ENCODE measurements at places on chromosomes 7 and 10.

- DNase-seq: no peak
These were observed 125.3 kb downstream of the CHN2 start for GRCh38 chr7:29319719-29320521.

DNA sequence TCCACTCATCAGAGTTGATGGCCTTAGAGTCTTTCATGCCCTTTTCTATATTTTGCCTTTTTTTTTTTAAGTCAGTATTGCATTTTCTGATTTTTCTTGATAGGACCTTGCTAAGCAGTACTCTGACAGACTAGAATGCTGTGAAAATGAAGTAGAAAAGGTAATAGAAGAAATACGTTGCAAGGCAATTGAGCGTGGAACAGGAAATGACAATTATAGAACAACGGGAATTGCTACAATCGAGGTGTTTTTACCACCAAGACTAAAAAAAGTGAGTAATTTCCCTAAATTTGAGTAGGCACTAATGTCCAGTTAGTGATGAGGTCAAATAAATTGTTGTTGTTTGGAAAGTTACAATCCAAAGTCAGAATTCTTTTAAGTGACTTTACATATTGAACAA, 7.4 kb downstream of the NUB1 start:
- DNase-seq: no peak

- no peak for DNase-seq
These were observed 252.0 kb downstream of the ELMO1 start for GRCh38 chr7:37196676-37197075.

DNA sequence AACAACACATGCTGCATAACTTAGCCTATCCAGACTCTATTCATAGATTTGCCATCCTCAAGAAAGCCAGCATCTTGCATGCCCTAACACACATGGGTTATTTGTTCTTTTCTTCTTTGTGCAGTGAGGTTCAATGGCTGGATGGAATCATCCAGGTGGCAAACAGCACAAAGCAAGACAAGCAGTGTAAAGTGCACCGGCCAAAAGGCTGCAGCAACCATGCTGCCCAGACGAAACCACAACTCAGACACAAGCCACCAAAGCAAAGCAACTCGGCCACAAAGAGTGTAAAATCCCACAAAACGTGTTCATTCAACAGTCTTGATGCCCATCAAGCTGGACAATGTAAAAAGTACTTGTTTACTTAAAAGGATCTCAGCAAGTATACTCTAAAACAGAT, 76.9 kb downstream of the PIP4K2A start:
- DNase-seq: no peak

GRCh38 chr7:156105337-156106106, 293.3 kb upstream of the SHH start:
- DNase-seq: no peak

DNA sequence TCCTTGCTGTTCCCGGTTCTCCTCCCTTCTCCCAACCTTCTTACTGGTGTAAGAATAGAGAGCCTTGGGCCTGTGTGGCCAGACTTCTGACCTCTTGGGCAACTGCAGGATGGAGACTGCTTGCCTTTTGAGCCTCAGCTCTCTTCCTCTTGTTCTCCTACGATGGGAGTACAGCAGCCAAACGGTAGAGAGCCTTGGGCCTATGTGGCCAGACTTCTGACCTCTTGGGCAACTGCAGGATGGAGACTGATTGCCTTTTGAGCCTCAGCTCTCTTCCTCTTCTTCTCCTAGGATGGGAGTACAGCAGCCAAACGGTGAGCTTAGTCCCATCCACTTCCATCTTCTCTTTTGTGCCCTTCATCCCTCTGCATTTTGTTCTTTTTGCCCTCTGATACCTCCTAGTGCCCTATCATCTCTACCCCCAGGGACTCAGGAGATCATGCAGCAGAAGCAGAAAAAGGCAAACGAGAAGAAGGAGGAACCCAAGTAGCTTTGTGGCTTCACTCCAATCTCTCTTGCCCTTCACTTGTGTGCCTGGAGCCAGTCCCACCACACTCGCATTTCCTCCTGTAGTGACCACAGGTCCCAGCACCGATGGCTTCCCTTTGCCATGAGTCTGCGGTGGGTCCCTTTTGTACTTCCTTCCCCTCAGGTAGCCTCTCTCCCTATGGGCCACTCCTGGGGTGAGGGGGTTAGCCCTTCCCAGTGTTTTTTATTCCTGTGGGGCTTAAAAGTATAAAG, 15.3 kb downstream of the SLC25A13 start:
- no peak for DNase-seq

- DNase-seq: no peak
These were observed 56.4 kb downstream of the BBS9 start for GRCh38 chr7:33185786-33186185.

DNA sequence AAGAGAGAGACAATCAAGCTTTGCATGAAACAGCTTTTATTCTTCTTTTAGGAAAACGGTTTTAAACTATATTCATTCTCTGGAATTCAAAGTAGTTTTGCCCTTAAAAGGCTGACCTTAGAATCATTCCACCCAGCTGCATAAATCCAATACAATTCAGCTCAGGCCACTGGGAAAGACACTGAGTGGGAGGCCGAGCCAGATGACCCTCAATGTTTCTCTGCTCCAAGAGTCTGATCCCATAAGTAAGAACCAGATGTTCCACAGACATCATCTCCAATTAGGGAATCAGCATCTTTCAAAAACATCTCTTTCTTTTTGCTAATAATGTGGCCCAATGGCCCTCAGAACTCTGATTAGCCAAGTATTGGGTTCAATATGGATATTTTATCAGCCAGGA, 26.1 kb downstream of the CREB3L2 start:
- no peak for DNase-seq

GRCh38 chr7:112799448-112800120, 9.4 kb upstream of the TMEM168 start:
- no peak for DNase-seq

DNA sequence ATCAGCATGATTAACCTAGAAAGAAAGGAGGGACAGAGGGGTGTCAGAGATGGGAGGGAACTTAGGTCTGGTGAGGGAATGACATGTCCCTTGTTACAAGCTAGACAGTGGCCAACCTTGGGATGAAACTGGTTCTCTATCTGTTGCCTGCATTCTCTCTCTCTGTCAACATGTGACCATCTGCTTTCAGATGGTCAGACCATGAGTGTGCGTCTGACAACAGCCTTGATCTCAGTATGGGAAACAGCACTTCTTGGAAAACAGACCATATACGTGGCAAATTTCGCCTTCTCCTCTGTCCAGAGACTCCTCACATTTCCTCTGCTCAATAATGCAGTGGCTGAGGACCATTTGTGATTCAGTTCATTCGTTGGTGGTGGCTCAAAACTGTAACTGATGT, 845.9 kb downstream of the TYW1 start:
- DNase-seq: no peak

- DNase-seq: no peak
These were observed 85.4 kb downstream of the RNF32 start for GRCh38 chr7:156725936-156726335.

GRCh38 chr7:50768485-50769474, 13.9 kb downstream of the GRB10 start:
- DNase-seq: no peak

GRCh38 chr7:123424463-123424862, 109.9 kb downstream of the IQUB start:
- no peak for DNase-seq

DNA sequence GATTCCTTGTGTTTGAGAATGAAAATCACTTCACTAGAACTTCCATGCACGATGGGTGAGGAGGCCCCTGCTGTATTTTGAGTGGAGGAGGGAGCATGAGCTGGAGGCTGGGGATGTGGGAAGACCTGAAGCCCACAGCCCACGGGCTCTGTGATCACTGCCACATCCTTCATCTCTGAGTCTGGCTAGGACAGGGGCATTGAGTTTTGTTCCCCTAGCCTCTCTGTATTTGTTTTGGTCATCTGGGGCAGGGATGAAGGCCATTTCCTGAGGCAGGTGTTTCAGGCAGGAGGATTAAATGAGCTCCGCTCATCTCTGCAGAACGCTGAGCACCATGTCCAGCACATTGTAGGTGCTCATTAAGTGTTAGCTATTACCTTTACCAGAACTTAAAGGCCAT, 293.6 kb downstream of the GLRX3 start:
- no peak for DNase-seq

- no peak for DNase-seq
These were observed 23.0 kb downstream of the ABLIM1 start for GRCh38 chr10:114635101-114635500.

GRCh38 chr7:98171449-98171848, 39.8 kb upstream of the BHLHA15 start:
- DNase-seq: no peak

- no peak for DNase-seq
These were observed 1.8 kb downstream of the CLIP2 start for GRCh38 chr7:74290981-74291441.

- DNase-seq: no peak
These were observed 120.3 kb downstream of the GATA3 start for GRCh38 chr10:8174762-8175161.

DNA sequence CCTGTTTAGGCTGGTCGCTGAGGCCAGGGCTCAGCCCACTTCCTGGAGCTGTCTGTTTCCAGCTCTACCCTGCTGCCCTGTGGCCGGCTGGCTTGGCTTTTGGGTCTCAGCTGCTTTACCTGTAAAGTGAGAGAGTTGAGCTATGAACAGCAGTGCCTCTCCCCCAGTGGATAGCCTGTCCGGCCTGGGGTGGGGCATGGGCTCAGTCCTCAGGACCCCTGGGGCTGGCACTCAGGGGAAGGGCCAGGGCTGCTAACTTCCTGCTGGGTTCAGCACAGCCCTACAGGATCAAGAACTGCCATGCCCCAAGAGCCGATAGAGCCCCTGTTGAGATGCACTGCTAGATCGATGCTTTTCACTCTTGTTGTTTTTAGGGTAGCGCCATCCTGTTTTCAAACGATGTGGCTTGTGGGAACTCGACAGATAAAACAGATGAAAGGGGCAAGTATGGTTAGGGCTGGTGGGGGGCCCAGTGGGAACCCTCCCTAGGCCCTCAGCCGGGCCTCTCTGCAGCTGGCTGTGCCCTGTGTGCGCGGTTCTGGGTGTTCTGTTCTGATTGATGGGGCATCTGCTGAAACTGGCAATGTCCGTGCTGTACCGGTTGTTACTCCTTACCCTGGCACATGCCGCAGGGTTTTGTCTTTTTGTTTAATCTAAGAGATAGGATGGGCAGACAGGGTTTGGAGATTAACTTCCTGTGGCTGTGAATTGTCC, 10.0 kb upstream of the SFRP5 start:
- peak; percentile 17 for DNase-seq

GRCh38 chr7:6398943-6399342, 48.8 kb downstream of the DAGLB start:
- DNase-seq: no peak

- no peak for DNase-seq
These were observed 200.5 kb downstream of the SKAP2 start for GRCh38 chr7:26663874-26664273.

DNA sequence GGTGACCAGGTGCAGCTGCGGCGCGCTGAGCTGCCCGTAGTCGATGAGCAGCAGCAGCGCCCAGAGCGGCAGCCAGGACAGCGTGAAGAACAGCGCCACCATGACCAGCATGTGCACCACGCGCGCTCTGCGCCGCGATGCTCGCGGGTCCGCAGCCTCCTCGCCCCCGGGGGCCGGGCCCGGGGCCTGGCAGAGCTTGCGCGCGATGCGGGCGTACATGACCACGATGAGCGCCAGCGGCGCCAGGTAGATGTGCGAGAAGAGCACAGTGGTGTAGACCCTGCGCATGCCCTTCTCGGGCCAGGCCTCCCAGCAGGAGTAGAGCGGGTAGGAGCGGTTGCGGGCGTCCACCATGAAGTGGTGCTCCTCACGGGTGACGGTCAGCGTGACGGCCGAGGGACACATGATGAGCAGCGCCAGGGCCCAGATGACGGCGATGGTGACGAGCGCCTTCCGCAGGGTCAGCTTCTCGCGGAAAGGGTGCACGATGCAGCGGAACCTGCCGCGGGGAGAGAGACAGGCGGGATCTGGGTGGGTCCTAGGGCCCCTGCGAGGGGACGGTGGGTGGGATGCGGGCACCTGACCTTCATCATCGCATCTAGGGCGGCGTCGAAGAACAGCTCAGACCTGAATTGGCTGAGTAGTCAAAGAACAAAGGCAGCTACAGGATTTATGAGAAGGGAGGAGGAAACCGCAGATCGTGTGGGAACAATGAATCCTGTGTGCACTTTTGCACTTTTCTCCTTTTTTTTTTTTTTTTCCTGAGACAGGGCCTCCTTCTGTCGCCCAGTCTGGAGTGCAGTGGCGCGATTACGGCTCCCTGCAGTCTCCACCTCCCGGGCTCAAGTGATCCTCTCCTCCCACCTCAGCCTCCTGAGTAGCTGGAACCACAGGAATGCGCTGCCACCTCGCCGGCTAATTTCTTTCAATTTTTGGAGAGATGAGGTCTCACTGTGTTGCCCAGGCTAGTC, 22.4 kb upstream of the PPA1 start:
- DNase-seq: peak; percentile 26

- no peak for DNase-seq
These were observed 17.8 kb downstream of the SMO start for GRCh38 chr7:129205987-129206785.

- no peak for DNase-seq
These were observed 118.2 kb upstream of the PPIF start for GRCh38 chr10:79229071-79229541.

GRCh38 chr10:118669020-118669791, 73.8 kb upstream of the PRLHR start:
- DNase-seq: no peak

GRCh38 chr7:132351954-132352499, 224.2 kb downstream of the PLXNA4 start:
- DNase-seq: no peak

DNA sequence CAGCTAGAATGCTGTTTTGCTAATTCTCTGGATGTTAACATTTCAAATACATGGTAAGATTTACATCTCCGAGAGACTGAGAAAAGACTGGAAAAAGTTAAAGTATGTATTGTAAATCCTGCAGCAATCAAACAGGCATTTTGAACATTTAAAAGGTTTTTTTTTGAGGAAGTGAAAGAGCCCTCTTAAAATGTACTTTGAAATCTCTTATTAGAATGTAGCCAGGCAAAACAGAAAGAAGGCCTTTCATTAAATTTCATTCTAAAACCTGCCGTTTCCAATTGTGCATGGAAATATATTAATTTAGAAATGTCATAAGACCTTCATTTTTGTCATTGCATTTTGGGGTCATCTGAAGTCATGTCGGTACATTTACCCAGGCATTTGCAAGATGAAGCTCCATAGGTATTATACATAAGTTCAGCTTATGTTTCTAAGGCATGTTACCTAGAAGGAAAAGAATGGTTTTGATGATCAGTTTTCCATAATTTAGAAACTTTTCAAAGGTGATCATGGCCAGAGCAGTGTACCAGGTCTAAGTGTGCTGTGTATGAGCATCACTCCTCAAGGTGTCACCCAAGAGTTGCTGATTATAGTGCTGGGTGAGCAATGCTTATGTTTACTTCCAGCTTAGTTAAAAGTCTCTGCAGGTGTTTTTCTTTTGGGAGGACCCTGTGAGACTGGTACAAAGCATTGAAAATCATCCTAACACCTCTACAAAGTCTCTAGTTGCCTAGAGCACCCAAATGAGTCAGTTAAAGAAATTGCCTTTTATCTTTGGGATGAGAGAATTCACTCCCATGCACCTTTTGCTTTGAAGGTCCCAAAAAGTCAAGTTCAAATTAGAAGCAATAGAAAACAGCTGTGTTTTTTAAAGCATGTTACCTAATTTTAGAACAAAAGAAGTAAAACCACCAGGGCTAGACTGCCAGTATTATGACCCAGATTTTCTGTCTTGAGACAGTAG, 7.1 kb downstream of the ZNF736 start:
- no peak for DNase-seq

Measured in stimulated activated naive CD8-positive, alpha-beta T cell treated with anti-CD3 and anti-CD28 coated beads, Interleukin-15, Interleukin-2, amounts not matched to agents 100 U/mL and 50 U/mL, for 24 hours (primary cell).